ENCODE measurements at places on chromosomes 7 and 10.

- DNase-seq, result no peak
Observed at GRCh38 chr10:133044401-133044811, 43.3 kb upstream of the ADGRA1 start.

- no peak for DNase-seq
Observed at GRCh38 chr7:71846160-71846559, 566.0 kb downstream of the CALN1 start.

DNA sequence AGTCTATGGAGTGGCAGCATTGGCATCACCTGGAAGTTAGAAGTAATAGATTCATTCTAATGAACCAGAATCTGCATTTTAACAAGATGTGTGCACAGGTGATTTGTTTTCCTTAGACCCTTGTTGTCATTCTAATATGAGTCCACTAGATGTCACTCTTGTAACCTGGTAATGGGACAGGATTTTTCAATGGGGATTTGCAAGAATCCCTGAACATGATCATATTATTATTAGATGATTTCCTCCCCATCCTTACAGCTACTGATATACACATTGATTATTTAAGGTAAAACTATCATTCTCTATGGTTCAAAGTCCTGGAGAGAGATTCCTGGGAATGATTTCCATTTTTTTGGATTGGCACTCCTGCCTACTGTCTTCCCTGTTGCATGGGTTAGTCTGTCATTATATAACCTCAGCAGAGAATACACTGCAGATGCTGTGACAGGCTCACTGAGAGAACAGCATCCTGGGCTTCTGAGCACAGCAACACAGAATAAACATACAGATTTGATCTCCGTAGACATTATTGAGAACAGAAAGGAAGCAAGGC, 194.9 kb downstream of the SUGCT start:
- DNase-seq, result no peak

DNA sequence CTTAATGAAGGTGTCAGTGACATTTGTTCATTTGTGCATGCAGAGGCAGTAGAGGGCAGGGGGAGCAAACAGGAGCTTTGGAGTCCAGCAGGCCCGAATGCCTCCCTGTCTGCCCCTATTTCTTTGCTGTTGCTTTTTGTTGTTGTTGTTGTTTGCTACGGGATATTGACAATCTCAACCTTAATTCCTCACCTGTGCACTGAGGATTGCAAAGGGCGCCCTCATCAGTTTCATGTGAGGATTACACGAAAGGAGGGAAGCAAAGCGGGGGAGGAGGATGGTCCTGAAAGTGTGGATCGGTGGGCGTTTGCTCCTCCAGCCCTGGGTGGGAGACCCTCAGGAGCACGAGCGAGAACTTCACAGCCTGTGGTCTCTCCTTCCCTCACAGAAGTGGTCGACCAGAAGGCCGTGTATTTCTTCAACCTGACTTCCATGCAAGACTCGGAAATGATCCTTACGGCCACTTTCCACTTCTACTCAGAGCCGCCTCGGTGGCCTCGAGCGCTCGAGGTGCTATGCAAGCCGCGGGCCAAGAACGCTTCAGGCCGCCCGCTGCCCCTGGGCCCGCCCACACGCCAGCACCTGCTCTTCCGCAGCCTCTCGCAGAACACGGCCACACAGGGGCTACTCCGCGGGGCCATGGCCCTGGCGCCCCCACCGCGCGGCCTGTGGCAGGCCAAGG, 9.6 kb downstream of the GDF10 start:
- no peak for DNase-seq

DNA sequence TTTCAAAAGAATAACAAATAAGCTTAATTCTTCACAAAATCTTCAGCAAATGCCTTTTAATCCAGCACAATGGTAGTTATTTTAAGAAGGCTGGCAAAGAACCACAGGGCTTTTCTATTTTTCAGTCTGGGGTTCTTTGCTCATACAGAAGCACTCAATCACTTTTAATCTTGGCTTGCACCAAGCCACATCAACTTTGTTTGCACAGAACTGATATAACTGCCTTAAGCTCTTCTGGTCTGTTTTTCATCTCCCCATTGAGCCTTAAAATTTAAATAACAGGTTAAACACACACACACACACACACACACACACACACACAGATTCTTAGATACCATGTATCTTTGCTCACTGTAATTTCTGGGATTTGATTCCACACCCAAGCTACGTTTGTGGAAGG, 377.0 kb downstream of the GATA3 start:
- no peak for DNase-seq

GRCh38 chr10:117165538-117166417, 27.7 kb upstream of the VAX1 start:
- DNase-seq, result no peak

- no peak for DNase-seq
Observed at GRCh38 chr7:14766747-14767146, 135.8 kb downstream of the DGKB start.

- no peak for DNase-seq
Observed at GRCh38 chr7:88647825-88648224, 111.7 kb upstream of the ZNF804B start.

DNA sequence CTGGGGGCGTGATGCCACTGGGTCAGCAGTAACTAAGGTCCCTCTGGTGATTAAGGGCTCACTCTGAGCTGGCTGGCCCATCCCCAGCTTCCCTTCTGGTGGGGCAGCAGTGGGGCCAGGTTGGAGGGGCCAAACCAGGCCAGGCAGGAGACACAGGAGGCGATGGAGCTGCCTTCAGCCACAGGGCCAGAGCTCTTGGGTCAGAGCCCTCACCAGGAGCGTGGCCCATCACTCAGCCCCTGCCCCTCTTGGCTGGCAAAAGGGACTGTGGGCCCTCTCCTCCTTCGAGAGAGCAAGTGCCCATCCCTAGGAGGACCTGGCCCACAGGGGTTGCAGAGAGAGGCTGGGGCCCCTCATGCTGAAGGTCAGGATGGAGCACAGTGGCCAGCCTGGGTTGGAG, 4.5 kb downstream of the KCNK18 start:
- DNase-seq, result no peak

DNA sequence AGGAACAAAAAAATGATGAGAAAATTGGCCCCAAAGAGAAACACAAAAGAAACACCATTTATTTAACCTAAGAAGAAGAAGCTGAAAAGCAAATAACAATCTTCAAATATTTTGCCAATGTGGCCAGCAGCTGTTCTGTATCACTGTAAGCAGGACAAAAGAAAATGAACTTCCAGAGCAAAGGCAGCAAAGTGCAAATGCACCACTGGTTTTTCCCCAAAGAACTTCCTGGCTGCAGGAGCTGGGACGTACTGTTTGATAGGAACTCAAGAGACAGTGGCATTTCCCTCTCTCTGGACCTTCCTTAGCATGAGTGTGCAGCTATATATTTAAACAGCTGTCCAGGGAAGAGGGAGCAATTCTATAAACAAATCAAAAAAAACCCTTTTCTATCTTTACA, 60.4 kb downstream of the RNLS start:
- DNase-seq, result no peak

DNA sequence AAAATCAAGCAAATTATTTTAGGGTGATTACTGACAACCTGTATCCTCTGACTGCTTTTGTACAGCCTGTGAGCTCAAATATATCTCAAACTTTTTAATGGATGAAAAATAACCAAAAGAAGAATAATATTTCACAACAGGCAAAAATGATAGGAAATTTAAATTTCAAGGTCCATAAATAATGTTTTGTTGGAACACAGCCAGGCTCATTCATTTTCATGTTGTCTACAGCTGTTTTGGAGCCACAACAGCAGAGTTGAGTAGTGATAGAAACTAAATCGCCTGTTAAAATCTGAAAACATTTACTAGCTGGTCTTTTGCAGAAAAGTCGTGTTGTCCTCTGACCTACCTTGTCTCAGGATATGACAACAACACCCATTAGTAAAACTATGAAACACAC, 75.9 kb downstream of the GLI3 start:
- no peak for DNase-seq

- no peak for DNase-seq
Observed at GRCh38 chr7:25978466-25978865, 173.5 kb upstream of the NFE2L3 start.

DNA sequence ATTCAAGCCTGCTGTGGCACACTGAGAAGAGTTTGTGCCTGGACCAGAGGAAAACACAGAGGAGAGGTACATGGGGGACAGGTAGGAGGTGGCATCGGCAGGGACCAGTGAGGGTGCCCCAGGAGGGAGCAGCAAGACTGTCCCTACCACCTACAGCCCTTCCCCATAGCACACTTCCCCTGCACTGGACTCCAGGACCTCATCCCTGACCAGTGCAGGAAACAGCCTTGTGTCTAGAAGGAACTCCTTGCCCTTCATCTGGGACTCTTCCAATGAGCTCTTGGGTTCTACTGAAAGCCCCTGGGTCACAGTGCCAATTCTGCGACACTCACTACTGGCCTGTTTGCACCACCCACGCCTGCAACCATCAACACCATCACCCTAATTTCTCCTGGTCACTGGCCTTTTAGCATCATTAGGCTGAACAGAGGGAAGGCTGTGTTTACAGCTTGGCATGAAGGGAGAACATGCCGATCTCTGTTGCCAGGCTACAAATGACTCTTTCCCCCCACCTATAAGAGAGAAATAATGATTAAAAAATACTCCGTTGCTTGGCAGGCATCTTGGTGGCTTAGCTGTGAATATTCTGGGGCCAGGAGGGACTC, 371.9 kb upstream of the ZMIZ1 start:
- DNase-seq, result no peak

DNA sequence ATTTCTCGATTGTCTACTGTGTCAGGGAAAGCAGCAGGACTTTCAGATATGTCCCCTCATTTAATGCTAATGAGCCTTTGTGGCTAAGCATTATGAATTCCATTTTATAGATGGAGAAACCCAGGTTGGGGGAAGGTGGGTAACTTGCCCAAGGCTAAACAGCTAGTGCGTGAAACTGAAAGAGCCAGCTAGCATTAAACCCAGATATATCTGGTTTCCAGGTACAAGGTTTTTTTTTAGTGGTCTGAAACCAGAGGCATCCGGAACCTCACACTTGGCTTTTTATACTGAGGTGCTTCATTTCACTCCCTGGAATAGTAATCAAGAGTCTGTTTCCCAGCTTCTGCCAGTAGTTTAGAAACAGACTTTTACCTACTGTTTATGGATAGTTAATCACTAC, 694.8 kb downstream of the PHTF2 start:
- no peak for DNase-seq

Measured in cardiac septum (tissue), 1 donor.